PC-9 (cell line): ENCODE measurements at places on chromosomes 7 and 10. TPM values are rescaled to one million over a fixed set of nuclear protein-coding genes. Genes with fewer than 3 reads are reported as not detected.

Gene TRPV5
- not detected in 2 replicates for total RNA-seq

Gene RNF148
- total RNA-seq, result 0.70 and 0.72 TPM in 2 replicates

Gene SYT15
- 1.9 and 3.3 TPM in 2 replicates for total RNA-seq

Gene TMEM106B
- total RNA-seq, result 61.1 and 64.4 TPM in 2 replicates

Gene GPR158
- 9.0 and 12.2 TPM in 2 replicates for total RNA-seq

Gene INMT
- total RNA-seq, result not detected in 2 replicates

Gene COL17A1
- 31.6 and 41.3 TPM in 2 replicates for total RNA-seq

Gene CRYGN
- 1.0 and 1.2 TPM in 2 replicates for total RNA-seq

Gene FZD1
- total RNA-seq, result 2.6 and 2.8 TPM in 2 replicates

Gene TMEM236
- 0.20 and 0.24 TPM in 2 replicates for total RNA-seq

Gene OR6B1
- not detected in 2 replicates for total RNA-seq

Gene MRLN
- not detected in 2 replicates for total RNA-seq

Gene SKIDA1
- 0.65 and 1.1 TPM in 2 replicates for total RNA-seq

Gene MACROH2A2
- total RNA-seq, result 0.43 TPM in 1 of 2 replicates, not detected in the other

Gene GLRX3
- 69.0 and 78.0 TPM in 2 replicates for total RNA-seq

Gene TUBB8
- total RNA-seq, result 0.53 and 0.59 TPM in 2 replicates

Gene DYDC2
- not detected in 2 replicates for total RNA-seq

Gene H2BK1
- total RNA-seq, result not detected in 2 replicates

Gene KLLN
- 0.30 and 0.57 TPM in 2 replicates for total RNA-seq

Gene CXCL12
- total RNA-seq, result not detected in 2 replicates

Gene PRF1
- total RNA-seq, result not detected in 2 replicates

Gene MYOF
- total RNA-seq, result 255 and 274 TPM in 2 replicates

Gene RTKN2
- total RNA-seq, result 16.1 and 18.5 TPM in 2 replicates

Gene IFIT3
- 6.2 and 7.2 TPM in 2 replicates for total RNA-seq

Gene OR9A2
- total RNA-seq, result not detected in 2 replicates

Gene HTR5A
- total RNA-seq, result not detected in 2 replicates

Gene ACBD7
- total RNA-seq, result 5.9 and 8.2 TPM in 2 replicates

Gene CUBN
- 0.07 and 0.28 TPM in 2 replicates for total RNA-seq

Gene TAF6
- total RNA-seq, result 91.4 and 108 TPM in 2 replicates

Gene CALHM3
- total RNA-seq, result 12.5 and 13.1 TPM in 2 replicates

Gene ITPRID1
- total RNA-seq, result not detected in 2 replicates

Gene YAE1
- total RNA-seq, result 22.3 and 23.1 TPM in 2 replicates

Gene TRIL
- not detected in 2 replicates for total RNA-seq

Gene CFTR
- total RNA-seq, result not detected in 2 replicates

Gene BAIAP2L1
- 89.4 and 102 TPM in 2 replicates for total RNA-seq

Gene ADAP1
- total RNA-seq, result 73.9 and 102 TPM in 2 replicates

Gene SLC37A3
- total RNA-seq, result 42.4 and 54.8 TPM in 2 replicates

Gene EGFR
- total RNA-seq, result 324 and 342 TPM in 2 replicates

Gene TMEM130
- 2.1 and 3.8 TPM in 2 replicates for total RNA-seq

Gene EPDR1
- total RNA-seq, result 3.3 and 5.4 TPM in 2 replicates

Gene ARL3
- total RNA-seq, result 7.1 and 9.7 TPM in 2 replicates

Gene IKZF1
- total RNA-seq, result not detected in 2 replicates

Gene OPN4
- total RNA-seq, result 0.15 and 0.23 TPM in 2 replicates

Gene DNAH11
- total RNA-seq, result not detected in 2 replicates

Gene GCK
- not detected in 2 replicates for total RNA-seq
